Heart right ventricle (tissue), 16 donors: ENCODE measurements at places on chromosomes 4 and X. TPM values are rescaled to one million over a fixed set of nuclear protein-coding genes. Genes with fewer than 3 reads are reported as not detected.

Gene MAGED4
- total RNA-seq, result 1.0 TPM

Gene CSAG3
- not detected for total RNA-seq

Gene IRS4
- not detected for total RNA-seq

Gene PHEX
- total RNA-seq, result 0.28 TPM

Gene GPR50
- total RNA-seq, result not detected

Gene FGFR3
- total RNA-seq, result 2.0 TPM

DNA sequence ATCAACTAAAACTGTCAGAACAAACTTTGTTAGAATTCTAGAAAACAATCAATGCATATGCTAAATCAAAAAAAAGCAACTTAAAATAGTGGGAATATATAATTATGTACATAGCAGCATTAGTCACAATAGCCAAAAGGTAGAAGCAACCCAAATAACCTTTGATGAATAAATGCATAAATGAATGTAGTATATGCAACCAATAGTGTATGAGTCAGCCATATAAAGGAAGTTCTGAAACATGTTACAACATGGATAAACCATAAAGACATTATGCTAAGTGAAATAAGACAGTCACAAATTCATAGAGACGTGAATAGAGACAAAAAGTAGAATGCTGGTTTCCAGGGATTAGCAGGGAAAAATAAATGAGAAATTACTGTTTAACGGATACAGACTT is 762.8 kb upstream of the INTU start:
- no peak for DNase-seq

DNA sequence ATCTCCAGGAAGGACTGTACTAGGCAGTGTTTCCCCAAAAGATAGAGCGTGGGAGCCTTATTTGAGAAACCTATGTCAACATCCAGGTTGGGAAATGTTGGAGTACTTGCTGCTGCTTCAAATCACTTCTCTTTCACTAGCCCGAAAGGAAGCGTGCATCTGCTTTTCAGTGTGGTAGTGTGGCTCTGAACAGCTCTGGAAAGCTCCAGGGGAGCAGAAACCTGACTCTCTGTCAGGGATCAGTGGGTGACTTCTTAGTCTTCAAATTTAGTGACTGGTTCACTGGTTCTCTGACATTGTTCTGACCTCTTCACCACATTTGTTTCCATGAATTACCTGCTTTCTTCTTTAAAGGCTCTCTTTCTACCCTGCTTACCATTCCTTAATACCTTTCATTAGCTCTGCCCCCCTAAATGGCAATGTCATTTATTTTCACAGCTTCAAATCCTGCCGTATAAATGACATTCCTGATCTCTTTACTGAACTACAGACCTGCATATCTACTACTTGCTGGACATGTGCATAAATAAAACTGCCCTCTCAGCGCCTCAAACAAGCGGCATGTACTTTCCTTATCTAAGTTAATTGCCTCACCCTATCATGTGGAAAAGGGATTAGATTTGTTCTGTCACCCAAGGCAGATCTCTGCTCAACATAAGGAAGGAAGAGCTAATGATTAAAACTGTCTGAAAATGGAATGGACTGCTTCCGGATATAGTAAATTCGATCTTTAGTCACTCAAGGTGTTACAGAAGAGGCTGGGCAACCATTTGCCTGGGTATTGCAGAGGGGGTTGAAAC is 37.0 kb downstream of the DLG3 start:
- DNase-seq, result no peak

DNA sequence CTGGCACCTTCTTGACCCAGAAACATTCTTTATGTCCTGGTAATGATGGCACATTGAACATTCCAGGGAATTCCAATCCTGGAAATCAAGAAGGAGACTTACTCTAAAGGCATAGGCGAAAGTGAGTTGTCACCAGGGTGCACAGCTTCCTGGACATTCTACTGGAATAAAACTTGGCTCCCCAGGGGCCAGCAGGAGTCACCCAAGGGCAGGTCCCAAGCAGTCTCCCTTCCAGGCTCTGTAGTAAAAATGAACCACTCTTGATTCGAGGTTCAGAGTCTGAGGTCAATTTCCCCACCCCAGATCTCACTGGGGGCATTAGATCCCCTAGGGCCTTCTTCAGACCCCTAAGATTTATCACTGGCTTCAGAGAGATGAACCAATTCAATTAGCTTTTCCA is 338.7 kb upstream of the GATB start:
- no peak for DNase-seq

DNA sequence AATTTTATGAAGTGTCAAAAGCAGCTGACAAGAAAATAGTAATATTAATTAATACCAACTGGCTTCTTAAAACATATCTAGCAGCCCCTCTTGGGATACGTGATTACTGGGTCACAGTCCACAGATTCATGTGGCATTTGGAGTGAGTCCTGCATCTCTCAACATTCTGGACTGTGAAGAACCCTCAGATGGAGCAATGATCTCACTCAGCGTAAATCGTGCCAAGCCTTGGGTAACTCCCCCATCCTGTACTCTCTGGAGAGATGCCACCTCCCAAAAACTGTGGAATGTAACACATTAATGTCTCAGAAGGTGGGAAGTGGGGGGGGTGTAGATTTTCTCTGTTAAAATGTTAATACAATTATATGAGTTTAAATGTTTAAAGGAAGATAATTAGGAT is 118.2 kb upstream of the IQCM start:
- no peak for DNase-seq

DNA sequence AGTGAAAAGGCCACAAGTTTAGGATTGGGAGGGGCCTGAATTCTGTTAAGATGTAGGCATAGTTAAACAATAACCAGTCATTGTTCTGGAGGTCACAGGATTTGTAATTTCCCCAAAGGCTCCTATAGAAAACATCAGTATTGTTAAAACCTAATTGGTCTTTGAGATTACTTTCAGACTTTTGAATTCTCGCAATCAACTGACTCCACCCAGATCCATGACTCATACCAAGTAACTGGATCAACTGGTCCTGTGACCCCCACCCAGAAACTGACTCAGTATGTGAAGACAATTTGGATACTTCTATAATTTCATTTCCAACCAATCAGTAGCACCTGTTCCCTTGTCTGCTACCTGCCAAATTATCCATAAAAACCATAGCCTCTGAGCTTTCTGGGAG is 28.4 kb downstream of the MAGEB16 start:
- DNase-seq, result no peak

DNA sequence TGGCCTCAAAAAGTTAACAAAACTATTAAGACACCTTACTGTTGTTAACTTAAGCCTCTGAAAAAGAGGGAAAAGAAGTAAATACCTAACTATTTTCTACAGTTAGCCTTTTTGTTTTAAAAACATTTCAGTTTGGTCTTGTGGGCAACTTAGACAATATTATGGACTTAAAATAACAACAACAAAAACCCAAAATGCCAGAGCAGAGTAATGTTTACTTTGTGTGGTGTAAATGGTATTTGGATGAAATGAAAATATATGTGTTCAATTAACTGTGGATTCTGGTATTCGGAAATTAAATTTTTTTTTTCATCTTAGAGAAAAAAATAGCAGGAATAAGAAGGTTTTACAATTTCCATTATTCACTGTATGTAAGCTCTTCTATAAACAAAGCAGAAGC is 79.6 kb upstream of the NPNT start:
- no peak for DNase-seq

GRCh38 chr4:16206848-16207247 is 19.4 kb downstream of the TAPT1 start:
- DNase-seq, result no peak

- no peak for DNase-seq
Measured at GRCh38 chr4:54484383-54484782, 173.4 kb upstream of the KIT start.

GRCh38 chr4:110660755-110661154 is 37.9 kb upstream of the PITX2 start:
- no peak for DNase-seq

DNA sequence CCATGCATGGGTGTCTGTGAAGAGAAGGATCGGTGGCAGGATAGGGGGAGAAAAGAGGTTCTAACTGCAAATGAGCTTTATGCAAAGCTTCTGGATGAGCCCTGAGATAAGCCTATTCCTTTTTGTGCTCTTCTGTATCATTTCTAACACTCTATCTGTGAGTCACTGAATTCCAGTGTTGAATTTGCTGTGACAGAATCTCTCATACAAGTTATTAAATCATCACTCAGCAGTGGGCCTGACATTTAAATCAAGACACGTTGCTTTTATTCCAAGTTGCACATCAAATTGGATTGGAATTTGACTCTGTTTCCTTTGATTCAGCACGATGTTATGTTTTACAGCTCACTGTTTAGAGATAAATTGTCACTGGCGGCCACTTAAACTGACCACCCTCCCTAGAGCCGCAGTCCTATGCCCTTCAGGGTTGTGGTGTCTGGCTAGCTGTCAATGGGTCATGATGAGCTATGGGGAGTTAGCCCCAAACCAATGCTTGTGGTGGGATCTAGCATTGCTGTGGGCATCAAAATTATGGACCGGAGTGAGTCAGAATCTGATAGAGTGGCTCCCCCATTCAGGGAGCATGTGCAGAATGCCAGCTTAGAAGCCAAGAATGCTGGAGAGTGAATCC is 42.7 kb downstream of the LHFPL1 start:
- no peak for DNase-seq

DNA sequence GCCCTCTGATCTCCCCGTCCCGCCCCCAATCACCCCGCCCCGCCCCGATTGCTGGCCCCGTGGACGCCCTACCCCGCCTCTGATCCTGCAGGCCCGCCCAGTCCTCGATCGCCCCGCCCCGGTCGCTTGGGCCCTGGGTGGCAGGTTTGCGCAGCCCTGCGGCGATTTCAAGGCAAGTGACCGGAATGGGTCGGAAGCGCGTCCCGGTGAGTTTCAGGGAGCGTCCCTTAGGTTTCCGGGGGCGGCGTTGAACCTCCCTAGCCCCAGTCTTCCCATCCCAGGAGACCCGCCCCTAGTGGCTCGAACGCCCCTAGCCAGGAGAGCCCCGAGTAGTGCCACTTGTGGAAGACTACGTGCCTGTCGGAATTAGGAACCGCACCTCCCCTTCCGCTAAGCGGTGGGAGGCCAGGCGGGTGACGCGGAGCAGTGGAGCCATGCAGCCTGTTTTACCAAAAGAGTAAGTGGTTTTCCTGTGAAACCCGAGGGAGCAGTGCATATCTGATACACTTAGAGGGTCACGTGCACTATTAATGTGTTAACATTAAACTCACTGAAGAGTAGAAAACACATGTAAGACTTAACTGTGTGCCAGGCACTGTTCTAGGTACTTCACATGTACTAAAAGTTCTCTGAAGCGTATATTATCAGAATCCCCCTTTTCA is 354 bp upstream of the TEC start:
- DNase-seq, result peak; percentile 91

DNA sequence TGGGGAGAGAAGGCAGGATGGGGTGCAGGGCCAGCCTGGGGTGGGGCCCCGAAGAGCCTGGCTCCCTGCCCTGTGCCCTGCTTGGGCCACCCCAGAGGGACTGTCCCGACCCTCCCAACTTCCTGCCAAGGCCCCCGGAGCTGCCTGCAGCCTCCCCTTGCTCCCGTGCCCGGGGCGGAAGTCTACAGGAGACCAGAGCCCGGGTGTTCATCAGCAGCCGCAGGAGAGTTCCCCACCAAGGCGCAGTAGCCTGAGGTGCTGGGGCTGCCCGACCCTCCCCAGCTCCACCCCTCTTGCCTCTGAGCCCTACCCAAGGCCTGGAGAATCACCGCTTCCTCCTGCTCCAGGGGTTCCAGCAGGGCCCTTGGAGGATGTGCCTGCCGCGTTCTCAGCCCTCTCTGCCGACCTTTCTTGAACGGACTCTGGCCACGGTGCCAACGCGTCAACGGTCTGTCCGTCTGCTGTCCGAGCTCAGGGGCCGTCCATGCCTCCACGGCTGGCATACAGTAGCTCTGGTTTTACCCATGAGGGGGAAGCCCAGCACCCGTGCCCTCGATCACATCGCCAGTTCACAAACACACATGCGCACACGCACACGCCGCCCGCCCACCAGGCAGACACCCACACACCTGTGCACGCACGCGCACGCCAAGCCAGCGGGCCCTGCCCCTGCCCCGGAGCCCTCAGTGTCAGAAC is 36.0 kb upstream of the SPON2 start:
- DNase-seq, result peak; percentile 59

DNA sequence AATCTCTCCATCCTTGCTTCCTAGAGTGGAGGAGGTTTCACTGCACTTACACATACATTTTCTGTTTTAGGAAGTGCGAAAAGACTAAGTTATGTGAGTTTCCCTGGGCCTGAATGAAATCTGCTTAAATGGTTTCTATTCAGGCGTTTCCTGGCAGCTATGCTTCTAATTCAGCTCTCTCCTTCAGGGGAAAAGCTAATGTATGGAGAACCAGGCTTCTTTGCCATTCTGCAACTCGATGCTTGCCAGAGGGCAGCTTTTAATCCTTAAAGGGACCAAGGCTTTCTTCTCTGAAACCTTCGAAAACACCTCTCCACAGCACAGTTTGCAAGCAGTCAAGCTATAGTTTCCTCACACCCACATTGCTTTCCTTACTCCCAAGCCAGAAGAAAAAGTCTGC is 89.5 kb upstream of the ARX start:
- no peak for DNase-seq

DNA sequence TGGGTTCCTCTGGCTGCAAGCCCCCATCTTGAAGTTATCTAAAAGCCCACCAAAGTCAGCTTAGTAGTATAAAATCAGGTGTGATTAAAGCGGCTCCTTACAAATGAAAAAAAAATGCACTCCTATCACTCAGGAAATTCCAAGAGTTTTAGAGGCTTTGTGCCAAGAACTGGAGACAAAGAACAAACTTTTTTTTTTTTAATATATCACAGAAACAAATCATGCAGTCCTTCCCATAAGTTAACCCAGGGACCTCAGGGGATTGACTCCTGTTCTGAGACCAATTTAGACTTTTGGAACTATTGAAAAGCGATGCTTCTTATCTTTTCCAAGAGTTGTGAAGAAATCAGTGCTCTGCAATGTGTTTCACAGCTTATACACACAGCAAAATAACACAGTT is 53.6 kb downstream of the HHIP start:
- DNase-seq, result no peak

- DNase-seq, result no peak
Measured at GRCh38 chrX:129721870-129722269, 16.9 kb upstream of the XPNPEP2 start.

DNA sequence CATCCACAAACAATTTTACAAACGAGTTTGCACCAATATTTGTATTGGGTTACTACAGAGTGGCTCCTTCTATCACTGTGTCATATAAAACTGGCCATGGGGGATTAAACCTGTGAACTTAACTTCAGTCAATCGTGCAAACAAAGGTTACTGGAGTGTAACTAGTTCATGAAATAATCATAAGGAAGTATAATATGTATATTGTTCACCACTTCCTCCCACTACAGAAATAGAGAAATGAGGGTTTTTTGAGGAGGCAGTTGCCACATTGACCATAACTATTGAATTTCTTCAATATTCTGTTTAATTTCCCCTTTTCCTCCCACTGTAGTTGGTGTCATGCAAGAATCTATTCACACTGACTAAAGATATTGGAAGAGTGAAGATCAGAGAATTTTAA is at the start of gene GPR82:
Gene GPR82 (plus strand): TSS at position 356 of the 400 bp plus-strand sequence. CDS start 2,846 bp downstream, outside the sequence.
- DNase-seq, result no peak

DNA sequence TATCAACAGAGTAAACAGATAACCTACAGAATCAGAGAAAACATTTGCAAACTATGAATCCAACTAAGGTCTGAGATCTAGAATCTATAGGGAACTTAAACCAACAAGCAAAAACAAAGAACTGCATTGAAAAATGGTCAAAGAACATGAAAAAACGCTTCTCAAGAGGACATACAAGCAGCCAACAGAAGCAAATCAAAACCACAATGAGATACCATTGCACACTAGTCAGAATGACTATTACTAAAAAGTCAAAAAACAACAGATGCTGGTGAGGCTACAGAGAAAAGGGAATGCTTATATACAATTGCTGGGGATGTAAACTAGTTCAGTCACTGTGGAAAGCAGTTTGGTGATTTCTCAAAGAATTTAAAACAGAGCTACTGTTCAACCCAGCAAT is 255.7 kb downstream of the TMEM47 start:
- DNase-seq, result no peak
